ENCODE measurements at places on chromosomes 13 and 19.

DNA sequence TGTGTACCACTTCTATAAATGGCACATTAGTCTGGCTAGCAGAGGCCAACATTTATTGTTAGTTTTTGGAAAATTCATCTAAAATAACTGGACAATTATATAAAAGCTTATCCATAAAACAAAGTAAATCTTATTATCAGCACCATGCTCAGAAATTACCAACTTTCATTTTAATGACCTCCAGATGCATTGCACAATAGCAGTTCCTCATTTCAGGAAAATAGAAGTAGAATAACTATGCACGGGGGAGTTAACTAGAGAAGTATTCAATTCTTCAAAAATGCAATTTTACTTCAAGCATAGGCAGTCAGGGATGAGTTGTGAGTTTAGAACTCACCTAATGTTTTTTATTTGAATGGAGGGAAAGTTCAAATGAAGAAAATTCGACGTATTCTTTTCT, 1023.5 kb downstream of the PCDH17 start:
- no peak for DNase-seq

GRCh38 chr13:80400164-80400864, 59.4 kb upstream of the SPRY2 start:
- no peak for DNase-seq

- DNase-seq, result no peak
Measured at GRCh38 chr13:40622761-40623160, 43.7 kb downstream of the FOXO1 start.

- no peak for DNase-seq
Measured at GRCh38 chr19:48866692-48867091, 1.7 kb downstream of the PLEKHA4 start.

DNA sequence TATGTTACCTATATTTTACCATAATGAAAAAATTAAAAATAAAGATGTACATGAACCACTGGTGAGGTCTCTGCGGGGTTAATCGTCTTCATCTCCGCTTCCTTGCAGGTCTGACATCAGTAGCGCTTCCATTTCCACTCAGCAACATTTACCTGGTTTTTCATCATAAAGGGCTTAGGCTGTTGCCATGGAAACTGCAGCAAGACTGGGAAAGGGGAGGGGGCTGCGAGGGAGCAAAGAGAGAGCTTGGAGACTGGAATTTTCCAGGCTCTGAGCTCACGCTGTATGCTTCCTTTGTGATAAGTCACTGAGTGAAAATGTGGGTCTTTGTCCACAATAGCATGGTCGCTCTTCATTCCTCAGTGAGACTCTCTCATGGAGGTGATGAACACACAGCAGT, 136.6 kb upstream of the USP29 start:
- no peak for DNase-seq

DNA sequence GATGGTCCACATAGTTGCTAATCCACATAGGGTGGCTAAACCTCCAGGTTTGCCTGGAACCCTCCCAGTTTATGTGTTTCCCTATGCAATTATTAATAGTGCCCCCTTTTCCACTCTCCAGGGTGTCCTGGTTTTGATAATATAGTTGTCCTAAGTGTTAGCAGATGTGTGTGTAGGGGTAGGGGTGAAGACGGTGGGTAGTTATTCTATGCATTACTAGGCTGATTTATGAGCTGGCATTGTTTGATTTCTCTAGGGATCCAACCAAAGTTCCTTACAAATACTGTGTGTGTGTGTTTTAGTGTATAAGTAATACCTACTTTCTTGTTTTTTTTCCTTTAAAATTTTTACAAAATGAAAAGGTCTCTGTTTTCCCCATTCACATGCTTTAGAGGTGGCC, 21.1 kb downstream of the GTF2F2 start:
- no peak for DNase-seq

DNA sequence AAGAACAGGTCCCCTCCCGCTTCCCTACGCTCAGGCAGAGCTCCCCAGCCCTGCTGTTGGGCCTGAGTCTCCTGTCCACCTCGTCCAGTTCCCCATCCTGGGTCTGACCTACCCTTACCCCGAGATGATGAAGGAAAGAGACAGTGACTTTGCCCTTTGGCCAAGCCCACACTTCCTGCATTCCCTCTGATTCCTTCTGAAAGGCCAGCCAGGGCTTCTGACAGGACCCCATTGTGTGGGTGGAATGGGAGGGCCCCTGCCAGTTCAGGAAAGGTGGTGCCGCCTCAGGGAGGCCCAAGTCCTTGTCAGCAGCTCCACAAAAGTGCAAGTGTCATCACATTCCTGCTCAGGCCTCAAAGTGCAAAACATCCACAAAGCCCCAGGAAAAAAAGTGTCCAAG, 177.8 kb downstream of the PAN3 start:
- DNase-seq, result no peak

DNA sequence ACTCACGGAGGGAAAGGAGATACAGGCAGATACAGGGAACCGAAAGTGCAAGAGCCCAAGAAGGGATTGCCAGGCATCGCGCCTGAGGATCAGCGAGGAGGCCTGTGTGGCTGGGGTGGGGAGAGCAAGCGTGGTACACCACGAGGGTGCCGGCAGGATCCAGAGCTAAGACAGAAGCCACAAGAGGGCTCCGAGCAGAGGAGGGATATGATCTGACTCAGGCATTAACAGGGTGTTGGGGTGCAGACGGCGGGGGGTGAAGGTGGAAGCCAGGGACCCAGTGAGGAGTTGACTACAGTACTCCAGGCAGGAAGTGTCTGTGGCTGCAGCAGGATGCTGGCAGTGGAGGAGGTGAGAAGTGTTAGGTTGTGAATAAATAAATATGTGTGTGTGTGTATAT, 5.4 kb upstream of the PPP1R37 start:
- no peak for DNase-seq

GRCh38 chr19:29875931-29876330, 64.1 kb downstream of the CCNE1 start:
- DNase-seq, result no peak

- no peak for DNase-seq
Measured at GRCh38 chr13:95858286-95859075, 181.5 kb downstream of the DNAJC3 start.

DNA sequence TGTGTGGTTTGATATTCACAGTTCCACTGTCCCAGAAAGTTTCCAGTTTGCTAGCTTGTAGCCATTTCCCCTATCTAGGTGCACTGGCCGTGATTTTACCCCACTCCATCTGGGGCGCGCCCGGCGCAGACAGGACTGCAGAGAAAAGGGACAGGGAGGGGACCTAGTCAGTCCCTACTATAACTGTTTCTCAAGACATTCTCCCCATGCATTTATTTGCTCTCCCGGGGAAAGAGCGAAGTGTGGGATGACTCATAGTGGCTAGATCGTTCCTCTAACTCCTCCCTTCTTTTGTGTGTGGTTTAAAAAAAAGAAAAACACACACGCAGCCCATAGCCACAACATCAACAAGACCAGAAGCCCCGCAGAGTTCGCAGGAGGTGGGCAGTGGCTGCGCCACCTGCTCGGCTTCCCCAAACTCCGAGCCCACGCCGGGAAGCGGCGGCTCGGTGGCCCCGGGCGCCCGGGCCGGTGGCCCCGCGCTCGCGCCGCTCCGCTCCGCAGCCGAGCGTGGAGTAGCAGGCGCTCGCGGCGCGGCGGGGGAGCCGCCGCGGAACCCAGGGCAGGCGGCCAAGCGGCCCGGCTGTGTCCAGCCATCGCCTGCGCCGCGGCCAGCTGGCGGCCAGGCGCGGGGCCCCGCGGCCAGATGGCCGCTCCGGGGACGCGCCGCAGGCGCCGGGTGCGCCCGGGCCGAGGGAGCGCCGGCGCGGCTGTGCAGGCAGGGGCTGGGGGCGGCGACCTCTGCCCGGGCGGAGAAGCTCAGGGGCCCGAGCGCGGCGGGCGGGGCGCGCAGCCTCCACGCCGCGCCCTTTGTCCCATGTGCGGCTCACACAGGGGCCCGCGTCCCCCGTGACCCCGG, 653 bp downstream of the TMTC4 start:
- peak; percentile 46 for DNase-seq

DNA sequence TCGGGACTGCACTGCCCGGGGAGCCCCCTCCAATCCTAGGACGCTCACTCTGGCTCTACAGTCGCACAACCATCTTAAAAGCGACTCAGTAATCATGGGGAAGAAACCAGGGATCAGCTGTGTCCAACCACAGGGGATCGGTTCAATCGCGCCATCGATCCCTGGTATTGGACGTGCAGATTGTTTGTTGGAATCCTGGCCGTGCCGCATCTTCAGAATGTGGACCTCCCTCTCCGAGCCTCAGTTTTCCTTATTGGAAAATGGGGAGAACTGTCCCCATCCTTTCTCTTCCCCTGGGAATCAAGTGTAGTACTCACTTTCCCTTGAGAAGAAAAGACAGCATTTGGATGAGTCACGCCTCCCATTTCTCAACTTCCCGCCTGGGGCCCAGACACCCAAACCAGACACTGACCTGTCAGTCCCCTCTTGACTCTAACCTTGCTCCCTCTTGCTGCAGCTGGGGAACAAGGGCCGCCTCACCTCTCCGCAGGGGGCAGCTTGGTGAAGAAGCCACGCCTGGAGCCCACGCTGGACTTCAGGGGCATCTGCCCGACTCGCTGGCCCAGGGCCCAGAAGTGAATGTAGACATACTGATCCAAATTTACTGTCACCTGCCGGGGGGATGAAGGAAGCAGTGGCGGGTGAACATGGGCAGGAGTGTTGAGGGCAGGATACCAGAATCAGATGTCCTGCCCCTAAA, 17.6 kb downstream of the EMP3 start:
- DNase-seq, result no peak

DNA sequence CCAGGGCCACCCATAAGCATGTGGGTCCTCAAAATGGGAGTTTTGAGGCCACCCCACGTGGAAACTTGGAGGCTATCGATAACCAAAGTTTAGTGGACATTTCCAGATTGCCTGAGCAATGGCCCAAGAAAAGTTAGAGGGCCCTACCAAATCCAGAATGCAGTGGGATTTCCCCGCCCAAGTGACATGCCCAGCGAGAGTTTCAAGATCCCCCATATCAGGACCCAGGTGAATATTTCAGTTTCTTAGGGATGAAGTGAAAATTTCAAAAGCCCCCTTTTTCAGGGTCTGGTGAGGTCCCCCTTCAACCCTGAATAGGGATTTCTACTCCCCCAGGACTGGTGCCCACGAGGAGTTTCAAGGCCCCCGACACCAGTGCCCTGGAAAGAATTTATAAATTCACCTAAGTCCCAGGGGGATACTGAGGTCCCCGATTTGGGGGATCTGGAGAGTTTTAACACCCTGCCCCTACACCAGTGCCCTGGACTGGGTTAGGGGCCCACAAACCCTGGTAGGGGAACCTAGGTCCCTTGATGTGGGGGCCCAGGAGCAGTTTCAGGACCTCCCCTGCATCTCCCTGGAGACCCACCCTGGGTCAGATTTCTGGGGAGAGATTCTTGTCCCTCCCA, 695 bp downstream of the BST2 start:
- no peak for DNase-seq

DNA sequence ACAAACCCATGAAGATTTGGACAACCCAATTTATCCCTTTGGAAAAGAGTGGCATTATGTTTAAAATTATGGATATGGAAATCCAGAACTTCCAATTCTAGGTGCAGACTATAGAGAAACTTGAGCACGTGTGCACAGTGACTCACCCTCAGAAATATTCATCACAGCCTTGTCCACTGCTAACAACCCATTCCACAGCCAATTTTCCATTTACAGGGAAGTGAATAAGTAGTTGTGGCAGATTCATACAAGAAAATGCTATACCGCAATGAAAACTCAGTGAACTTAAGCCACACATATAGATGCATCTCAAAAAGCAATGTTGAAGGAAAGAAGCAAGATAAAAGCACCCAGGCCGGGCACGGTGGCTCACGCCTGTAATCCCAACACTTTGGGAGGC, 133.3 kb downstream of the USP12 start:
- no peak for DNase-seq

All from GM19239 (cell line).